Tongue (tissue), 3 donors: ENCODE measurements at places on chromosomes 3 and 15.

DNA sequence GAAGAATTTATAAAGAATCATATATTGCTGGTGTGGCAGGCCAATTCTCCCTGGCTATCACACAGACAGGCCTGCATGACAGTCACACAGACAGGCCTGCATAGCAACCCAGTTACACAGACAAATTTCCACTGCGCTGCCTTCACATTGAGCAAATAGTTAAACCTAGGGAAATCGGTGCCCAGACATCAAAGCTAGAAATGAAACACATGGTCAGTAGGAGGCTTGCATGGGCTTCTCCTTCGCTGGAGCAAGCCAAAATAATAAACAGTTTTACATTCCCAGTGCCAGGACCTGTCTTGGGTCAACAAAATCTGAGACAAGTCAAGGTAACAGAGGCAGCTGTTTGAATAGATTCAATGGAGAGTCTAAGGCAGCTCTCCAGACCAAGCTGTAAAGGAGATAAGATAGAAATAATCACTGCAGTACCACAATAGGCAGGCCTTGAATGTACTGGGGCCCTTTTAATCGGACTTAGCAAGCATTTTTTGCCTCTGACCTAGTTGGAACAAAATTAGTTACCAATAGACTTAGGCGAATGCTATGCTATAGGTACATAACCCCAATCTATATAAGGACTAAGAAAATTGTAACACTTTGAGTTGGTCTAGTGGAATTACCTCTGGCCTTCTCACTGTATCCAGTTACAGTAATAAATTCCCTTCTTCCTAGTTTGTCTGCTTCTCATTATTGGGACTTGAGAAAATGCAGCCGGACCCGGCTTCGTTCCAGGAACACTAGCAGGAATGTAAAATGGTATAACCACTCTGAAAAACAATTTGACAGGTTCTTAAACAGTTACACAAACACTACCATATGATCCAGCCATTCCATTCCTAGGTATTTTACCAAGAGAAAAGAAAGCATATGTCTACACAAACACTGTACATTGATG lies 274.7 kb upstream of the UBE2E2 start:
- DNase-seq: peak; percentile 76

- no peak for DNase-seq
These were observed 50.5 kb upstream of the FBN1 start for GRCh38 chr15:48695827-48696573.

DNA sequence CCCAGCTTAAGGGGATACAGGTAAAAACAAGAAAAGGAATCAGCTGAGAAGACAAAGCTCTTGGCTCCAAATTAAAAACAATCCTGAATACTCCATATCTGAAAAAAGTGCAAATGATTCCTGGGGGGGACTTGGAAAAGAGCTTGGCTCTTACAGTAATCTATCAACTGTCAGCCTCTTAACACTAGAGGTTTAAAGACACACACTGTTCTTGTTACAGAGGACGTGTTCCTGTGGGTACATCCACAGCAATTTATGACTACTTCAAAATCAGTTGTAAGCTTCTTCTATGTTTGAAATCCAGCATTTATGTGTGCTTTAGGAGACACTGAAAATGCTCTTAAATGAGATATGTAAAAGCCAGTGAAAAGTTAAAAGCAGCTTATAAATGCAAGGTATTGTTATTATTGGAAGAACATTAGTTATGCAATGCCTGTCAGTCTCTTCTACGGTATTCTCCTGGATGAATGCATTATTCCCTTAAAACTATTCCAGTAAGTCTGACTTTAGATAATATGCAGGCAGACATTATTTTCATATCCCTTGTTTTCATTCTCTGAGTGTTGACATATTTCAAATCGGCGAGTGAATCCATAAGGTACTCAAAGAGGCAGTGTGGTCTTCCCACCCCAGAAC lies 408.4 kb upstream of the ADAMTS9 start:
- DNase-seq: no peak

DNA sequence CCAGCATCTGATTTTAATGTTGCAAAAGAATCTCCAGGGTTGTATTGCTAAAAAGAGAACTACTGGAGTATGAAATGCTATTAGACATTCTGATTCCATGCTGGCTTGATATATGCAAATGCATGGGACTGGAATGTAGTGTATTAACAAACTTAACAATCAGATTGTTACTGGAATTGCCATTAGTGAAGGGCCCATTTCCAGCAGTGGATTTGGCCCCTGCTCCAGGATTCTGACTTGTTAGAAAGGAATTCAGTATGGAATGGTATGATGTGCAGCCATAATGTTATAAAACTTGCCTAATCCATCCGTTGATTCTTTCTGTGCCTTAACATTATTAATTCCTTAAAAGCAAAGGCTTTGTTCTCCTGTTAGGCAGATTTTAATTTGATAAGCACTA lies 7.9 kb downstream of the ARRDC4 start:
- DNase-seq: no peak

DNA sequence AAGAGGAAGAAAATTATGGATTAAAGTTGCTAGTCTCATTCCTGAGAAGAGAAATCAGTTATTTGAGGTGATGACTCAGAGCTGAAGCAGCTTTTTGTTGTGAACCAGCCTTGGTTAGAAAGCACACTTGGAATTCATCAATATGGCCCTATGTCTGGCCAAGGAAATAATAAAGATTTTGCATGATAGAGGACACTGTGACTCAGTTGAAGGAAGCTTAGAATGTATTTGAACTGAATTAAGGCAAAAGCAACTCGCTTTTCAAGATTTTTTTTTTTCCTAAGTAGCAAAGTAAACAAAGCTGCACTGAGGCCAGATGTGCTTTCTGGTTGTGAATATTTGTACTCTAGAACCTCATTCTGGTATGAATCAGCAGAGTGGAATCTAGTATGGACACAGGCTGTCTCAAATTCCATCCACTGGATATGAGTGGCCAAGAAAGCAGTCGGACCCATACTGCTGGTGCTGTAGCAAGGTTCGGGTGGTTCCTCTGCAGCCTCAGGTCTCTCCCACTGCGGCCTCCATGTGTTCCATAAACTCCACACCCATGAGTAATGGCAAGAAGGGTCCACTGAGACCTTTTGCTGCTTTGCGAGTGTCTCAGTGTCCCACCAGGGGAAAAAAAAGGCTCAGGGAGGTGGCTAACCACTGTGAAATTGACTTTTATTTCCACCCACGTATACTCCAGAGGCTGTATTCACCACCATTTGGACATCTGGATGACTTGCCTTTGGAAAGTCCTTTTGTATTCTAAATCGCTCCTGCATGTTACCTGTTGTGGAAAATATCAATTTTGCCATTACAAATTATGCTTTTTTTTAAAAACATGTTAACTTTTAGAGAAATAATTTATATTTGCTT lies 53.1 kb downstream of the TGFBR2 start:
- peak; percentile 46 for DNase-seq

DNA sequence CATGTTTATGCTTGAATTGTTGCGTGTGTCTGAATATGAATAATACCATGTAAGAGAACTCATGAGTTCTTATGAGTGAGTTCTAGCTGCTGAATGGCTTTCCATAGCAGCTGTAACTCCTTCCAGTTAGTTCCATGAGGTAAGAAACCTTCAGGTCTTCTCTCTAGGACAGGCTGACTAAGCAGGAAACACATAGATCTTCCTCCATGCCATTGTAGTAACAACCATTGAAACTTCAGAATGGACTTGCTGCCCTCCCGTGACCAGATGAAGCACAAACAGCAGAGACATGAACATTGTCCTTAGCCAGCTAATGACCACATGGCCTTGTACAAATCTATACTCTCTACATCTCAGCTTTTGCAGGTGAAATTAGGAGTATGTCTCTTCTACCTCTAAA lies 200.0 kb downstream of the ZNF385D start:
- DNase-seq: peak; percentile 14

DNA sequence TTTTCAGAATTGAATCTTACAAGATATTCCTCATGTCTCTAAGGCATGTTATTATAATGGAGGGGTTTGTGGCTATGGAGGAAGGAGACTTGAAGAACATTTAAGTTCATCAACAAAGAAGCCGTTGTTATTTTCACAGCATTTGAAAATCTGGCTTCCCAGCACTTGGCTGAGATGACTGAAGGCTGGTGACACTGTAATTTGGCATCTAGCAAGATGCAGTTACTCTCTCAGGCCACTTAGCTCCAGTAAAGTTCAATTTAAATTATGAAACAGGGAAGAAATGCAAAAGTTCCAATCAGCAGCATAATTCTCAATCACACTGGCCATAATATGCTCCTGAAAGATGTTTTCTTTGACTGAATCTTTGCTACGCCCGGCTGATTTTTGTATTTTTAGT lies 139.4 kb upstream of the NUDT16 start:
- DNase-seq: peak; percentile 15
